ENCODE measurements at places on chromosomes 2 and 18.

DNA sequence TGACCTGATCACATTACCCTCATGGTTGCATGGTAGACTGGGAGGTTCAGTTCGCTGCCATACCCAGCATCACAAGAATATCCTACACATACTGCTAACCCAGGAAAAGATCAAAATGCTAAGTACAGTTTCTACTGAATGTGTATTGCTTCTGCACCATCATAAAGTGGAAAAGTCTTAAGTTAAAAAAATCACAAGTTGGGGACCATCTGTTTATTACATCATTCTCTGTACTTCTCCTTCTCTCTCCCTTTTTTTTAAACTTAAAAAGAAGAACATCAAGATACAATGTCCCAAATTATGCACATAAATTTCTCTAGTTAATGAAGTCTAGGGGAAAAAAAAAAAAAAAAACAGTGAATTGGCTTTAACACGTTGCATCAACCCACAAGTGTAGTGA, 43.3 kb downstream of the NBAS start:
- no peak for DNase-seq

DNA sequence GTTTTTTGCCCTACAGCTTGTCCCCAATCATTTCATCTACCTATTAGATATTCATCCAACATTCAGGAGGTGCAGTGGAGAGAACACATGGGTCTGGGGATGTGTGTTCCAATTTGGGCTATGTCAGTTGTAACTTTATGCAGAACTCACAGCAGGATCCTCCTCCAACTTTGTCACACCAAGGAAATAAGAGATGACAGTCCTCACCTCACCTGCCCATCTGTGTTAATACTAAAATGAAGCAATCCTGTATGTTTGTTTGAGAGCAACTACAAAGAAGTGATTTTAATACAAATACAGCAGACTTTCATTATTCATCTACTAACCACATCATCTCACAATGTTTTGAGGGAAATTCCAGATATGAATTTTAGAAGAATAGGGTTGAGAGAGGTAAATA, 126.7 kb downstream of the ARHGAP15 start:
- no peak for DNase-seq

DNA sequence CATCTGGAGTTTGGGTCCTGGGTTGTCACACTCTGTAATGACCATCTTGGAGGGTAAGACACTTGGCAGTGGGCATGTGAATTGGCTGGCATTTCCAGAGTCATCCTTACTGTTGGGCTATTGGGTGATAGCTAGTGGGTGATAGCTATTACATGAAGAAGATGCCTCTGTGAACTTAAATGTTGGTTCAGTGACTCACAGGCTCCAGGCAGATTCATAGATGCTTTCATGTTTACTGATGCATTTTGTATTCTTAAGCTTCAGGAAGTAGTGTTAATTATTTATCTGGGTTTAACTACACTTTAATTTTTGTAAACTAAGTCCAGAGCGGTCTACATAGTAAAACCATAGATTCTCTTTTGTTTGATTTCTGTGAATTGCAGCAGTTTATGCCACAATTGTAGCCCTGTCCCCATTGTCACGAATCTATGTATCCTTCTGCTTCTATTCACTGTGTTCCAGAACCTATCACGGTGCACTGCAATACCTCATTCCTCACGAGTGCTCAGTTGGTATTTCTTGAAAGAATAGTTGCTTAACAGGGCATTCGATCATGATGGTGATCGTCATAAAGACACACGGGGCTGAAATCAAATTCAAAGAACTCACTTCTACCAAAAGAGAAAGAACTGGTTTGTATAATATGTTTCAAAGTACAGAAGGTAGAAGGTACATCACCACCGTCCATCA, 79.7 kb downstream of the GBX2 start:
- no peak for DNase-seq

DNA sequence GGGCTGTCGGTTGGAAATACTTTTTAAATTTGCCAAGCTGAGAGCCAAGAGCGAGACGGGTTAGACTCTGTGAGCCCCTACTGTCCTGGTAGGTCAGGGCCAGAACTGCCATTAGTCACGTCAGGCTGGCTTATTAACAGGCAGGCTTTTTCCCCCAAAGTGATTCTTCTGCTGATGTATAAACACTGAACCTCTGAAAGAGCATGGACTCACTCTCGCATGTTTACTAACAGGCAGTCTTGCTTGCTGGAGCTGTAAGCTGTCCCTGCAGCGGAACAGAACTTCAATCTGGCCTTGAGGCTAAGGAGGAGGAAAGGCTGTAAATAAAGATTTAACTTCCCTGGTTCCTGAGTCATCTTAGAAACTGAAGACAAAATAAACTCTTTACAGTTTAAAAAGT, 288.4 kb downstream of the PIEZO2 start:
- no peak for DNase-seq

DNA sequence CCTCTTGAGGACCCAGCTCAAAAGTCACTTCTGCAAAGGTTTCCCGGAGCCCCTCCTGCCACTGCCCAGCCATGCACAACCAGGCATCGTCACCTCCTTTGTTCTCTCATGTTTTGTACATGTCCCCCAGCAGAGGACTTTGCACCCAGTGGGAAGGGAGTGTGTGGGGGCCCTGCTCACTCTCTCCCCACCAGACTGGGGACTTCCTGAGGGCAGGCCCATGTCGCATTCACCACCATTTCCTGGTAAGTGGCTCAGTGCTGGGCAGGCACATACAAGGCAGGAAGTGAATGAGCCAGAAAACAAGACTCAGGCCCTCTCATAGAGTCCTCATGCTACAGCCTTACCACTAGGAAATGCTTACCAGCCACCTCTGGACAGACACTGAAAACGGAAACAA, 18.9 kb downstream of the MRPL35 start:
- DNase-seq: no peak

DNA sequence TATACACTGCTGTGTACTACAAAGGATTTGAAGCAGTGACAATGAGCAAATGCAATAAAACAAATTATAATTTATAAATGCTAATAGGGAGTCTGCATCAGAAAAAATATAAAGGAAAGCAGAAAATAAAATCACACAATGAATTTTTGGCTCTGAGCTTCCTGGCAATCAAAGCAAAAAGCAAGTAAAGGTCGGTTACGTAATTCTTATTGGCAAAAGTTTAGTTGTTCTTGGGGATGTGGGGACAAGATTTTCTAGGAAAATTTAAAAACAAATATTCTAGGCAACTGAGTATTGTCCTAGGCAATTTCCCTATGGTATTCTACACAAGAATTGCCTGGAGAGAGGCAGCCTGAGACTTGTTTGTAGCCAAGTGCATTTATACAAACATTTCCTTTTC, 1.8 kb downstream of the ORC2 start:
- no peak for DNase-seq

DNA sequence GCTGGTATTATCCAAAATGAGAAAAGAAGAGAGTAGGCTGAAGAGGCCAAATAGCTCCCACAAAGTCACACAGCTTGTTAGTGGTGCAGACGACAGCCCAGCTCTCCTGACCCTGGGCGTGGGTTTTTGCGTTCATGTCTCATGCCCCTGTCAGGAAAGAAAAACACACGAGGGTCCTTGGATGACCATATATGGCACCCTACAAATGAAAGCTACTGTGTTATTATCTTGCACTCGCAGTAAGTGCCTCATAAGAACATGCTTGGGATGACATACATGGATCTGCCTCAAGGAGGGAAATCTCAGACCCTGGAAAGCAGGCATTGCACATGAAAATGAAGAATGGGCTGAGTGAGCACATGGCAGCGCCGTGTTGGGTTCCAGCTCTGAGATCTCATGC, 89.7 kb downstream of the SEMA4F start:
- DNase-seq: no peak

- DNase-seq: no peak
Measured at GRCh38 chr2:148987286-148987685, 51.2 kb upstream of the LYPD6B start.

DNA sequence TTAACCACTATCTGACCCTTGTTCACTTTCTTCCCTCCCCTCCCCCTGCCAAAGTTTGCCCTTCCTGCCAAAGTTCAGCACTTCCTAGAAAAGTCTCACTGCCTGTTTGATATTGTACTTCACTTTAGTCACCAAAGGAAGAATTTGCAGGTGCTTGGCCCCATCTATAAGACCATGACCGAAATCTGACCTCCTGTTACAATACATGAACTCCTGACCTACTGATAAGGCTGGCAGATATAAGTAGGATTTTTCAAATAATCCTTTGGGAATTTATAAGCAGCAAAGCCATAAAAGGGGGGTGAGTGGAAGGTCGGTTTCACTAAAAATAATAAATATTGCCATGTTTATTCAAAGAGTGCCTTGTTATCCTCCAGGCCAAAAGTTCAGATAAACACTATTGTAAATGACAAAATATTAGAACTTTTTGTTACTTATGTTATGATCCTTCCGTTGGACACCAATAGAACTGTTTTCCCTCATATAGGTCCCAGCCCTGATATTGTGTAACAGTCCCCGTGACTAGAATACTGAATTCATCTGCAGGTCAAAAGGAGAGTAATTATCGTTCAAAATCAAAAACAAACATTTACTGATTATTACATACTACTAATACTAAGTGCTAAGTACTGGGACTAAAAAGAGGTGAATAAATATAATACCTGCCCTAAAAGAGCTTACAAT, 277.6 kb downstream of the EXOC6B start:
- DNase-seq: no peak

GRCh38 chr2:206438196-206438724, 5.1 kb upstream of the ADAM23 start:
- no peak for DNase-seq

- DNase-seq: no peak
Measured at GRCh38 chr2:101400048-101400447, 12.7 kb upstream of the CREG2 start.

- DNase-seq: no peak
Measured at GRCh38 chr2:26692279-26692896, at the start of gene KCNK3. Gene KCNK3, plus strand, starts transcription at chr2:26692722. Its CDS starts 154 bp downstream, at chr2:26692876.

DNA sequence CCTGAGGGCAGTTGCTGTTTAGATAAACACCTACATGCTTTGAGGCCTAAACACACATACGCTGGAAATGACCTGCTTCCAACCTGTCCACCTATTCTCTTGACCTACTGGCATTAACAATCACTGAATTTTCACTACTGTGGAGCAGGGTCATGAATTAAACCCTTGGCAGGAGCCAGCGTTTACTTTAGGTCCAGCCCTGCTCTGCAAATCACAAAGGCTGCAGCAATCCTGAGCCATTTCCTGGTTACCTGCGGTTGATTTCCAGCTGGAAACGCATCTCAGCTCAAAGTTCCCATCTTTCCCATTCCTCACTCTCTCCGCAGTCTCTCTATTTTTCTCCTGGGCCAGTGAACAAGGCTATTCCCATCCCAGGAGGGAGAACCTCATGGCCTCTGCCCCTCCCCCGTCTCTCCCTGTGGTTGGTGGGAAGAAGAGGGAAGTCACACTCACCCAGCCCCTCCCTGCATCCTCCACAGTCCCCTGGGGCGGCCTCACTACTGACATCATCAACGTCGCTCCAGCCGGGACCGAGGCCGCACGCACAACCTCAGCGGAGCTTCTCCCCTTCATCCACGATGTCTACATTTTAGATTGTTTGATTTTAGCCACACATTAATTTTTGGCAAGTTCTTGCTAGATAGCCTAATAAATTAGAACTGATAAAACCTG, 84.5 kb upstream of the SNTG2 start:
- no peak for DNase-seq

- peak; percentile 76 for DNase-seq
Measured at GRCh38 chr2:120174963-120175581, 48.1 kb downstream of the TMEM185B start.

DNA sequence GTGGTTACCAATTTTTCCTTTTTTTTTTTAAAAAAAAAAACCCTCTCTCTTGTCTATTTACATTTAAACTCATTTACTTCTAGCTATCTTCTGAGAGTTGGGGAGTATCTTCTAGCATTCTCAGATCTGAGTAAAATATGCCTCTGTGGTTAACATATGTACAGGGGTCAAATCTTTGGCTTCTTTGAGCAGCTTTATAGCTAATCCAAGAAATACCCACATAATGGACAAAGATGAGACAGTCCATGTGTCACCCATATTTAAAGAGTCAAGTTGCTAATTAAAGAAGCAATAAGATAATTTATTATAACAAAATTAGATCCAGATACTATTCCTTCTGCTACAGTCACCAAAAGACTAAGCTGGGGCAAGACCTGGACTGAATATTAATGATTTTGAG, 139.0 kb upstream of the HNRNPA3 start:
- DNase-seq: no peak

- DNase-seq: no peak
Measured at GRCh38 chr2:117686699-117687098, 127.8 kb upstream of the DDX18 start.

GRCh38 chr2:77552956-77553355, 30.8 kb upstream of the LRRTM4 start:
- no peak for DNase-seq

GRCh38 chr2:27572439-27572838, 10.4 kb upstream of the ZNF512 start:
- no peak for DNase-seq

DNA sequence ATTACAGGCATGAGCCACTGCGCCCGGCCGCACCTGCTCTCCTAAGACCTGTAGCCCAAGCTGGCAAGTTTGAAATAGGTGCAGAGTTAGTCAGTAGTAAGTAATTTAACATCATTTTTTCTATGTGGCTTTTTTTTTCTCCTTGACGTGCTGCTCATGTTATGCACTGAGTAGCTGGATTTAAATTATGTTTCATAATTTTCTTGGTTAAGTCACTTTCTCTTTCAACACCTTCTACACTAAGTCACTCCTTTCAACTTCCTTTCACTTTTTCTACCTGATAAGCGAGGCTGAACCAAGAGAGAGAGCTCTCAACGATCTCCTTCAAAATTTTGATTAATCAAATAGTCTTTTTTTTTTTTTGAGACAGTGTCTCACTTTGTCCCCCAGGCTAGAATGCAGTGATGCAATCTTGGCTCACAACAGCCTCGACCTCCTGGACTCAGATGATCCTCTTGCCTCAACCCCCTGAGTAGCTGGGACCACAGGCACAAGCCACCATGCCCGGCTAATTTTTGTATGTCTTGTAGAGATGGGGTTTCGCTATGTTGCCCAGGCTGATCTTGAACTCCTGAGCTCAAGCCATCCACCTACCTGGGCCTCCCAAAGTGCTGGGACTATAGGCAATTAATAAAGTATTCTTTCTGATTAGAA, 13.1 kb downstream of the CASP8 start:
- DNase-seq: no peak

GRCh38 chr2:188852772-188853171, 121.4 kb upstream of the COL3A1 start:
- no peak for DNase-seq

GRCh38 chr2:221289389-221289788, 282.7 kb downstream of the EPHA4 start:
- no peak for DNase-seq

GRCh38 chr2:25368660-25369059, 26.9 kb upstream of the DNMT3A start:
- peak; percentile 24 for DNase-seq

- no peak for DNase-seq
Measured at GRCh38 chr2:54936766-54937165, 113.5 kb downstream of the RTN4 start.

- DNase-seq: no peak
Measured at GRCh38 chr2:18625563-18625962, 36.2 kb upstream of the NT5C1B start.

GRCh38 chr2:178844701-178845100, 37.5 kb upstream of the TTN start:
- no peak for DNase-seq

- no peak for DNase-seq
Measured at GRCh38 chr2:54573537-54573919, 117.4 kb downstream of the SPTBN1 start.

- no peak for DNase-seq
Measured at GRCh38 chr2:127392133-127392827, 4.5 kb upstream of the MAP3K2 start.

Data from midbrain (tissue), 1 donor.